ENCODE measurements at places on chromosomes 3 and 15. TPM values are rescaled to one million over a fixed set of nuclear protein-coding genes. Genes with fewer than 3 reads are reported as not detected.

Gene PARP15
- total RNA-seq: 28.6 TPM

Gene SETMAR
- 10.6 TPM for total RNA-seq

Gene SLC2A2
- total RNA-seq: not detected

- no peak for DNase-seq
- H3K27me3 ChIP-seq: no peaks in the 10 kb centered on the region
- H3K4me1 ChIP-seq: peaks cover 42% of the 10 kb centered on the region
- H3K36me3 ChIP-seq: peaks cover 15% of the 10 kb centered on the region
- H3K27ac ChIP-seq: no peak overlapping the region
- H3K4me3 ChIP-seq: no peak overlapping the region
Observed at GRCh38 chr3:155890671-155891190, 20.3 kb downstream of the GMPS start.

DNA sequence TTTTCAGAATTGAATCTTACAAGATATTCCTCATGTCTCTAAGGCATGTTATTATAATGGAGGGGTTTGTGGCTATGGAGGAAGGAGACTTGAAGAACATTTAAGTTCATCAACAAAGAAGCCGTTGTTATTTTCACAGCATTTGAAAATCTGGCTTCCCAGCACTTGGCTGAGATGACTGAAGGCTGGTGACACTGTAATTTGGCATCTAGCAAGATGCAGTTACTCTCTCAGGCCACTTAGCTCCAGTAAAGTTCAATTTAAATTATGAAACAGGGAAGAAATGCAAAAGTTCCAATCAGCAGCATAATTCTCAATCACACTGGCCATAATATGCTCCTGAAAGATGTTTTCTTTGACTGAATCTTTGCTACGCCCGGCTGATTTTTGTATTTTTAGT, 139.4 kb upstream of the NUDT16 start:
- no peaks in the 10 kb centered on the region for H3K27me3 ChIP-seq
- no peak overlapping the region for H3K27ac ChIP-seq
- no peaks in the 10 kb centered on the region for H3K36me3 ChIP-seq
- no peak overlapping the region for H3K4me3 ChIP-seq
- no peak for DNase-seq

DNA sequence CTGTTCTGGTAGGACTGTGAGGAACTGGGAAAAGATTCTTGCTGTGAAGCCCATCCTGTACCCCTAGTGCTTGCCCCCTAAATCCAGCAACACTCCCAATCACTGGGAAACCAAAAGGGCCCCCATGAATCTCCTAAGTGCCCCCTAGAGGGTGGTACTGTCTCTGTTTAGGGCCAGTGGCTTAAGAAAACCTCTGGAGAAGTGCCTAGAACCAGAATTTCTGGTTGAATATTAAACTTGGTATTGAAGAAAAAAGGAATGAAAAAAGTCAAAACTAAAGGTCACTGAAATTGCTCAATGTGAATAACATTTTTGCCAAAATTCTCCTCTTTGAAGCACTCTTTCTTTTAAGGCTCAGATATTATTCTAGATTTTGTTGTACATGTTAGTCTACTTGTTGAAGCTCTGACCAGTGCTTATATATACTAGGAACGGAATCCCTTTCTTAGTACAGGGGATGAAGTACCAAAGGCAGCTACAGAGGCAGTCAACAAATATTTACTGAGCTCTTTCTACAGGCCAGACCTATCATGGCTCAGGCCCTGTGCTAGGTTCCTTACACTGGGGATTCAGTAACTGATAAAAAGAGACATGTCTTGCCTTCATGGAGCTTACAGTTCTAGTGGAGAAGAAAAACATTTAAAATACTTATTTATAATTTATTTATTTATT, 138.8 kb downstream of the MYLK start:
- H3K4me1 ChIP-seq: no peaks in the 10 kb centered on the region
- no peak overlapping the region for H3K27ac ChIP-seq
- H3K36me3 ChIP-seq: no peaks in the 10 kb centered on the region

DNA sequence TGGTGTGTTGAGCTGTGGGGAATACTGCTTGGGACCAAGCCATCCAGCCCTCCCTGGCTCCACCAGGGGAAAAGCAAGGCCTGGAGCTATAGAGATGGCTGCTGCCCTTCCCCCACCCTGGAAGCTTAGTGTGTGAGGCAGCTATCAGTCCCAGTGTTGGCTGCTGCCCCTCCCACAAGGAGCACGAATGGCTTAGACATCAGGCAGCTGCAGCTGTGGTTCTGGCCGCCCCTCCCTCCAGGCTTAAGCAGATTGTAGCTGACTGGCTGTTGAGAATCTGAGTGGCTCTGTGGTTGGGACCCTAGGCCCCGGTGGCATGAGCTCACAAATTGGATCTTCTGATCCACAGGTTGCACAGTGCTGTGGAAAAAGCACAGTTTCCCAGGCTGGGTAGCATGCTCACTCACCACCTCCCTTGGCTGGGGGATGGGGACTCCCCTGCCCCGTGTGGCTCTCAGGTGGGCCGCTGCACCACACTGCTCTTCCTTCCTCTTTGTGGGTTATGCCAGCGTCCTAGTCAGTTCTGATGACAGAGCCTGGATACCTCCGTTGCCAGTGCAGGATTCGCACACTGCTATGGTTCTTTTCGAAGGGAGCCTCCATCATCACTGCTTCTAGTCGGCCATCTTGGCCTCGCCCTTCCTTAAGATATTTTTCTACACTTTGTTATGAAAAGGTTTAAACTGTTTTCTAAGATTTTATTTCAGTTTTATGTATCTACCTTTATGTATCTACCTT, 21.2 kb upstream of the SUCNR1 start:
- H3K36me3 ChIP-seq: no peaks in the 10 kb centered on the region
- no peaks in the 10 kb centered on the region for H3K4me1 ChIP-seq
- no peaks in the 10 kb centered on the region for H3K27me3 ChIP-seq
- no peak overlapping the region for H3K4me3 ChIP-seq

- H3K27ac ChIP-seq: no peak overlapping the region
- DNase-seq: peak; percentile 48
- no peak overlapping the region for H3K4me3 ChIP-seq
- no peaks in the 10 kb centered on the region for H3K4me1 ChIP-seq
Observed at GRCh38 chr15:74307827-74308811, 59.3 kb downstream of the CYP11A1 start.

DNA sequence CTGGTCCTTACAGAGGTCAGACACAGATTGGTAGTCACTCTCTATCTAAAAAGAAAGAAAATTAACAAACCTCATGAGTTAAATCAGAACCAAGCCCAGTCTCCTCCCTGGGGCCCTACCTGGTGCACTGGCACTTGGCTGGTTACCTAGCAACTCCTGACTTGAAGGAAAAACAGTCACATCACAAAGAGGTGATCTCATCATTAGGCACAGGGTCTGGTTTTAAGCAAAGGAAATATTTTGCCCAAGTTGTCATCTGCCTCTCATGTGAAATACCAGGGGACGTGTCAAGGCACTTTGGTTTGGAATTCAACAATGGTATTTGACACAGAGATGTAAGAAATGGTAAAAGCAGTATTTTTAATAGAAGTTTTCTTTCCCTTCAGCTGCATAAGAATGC, 47.7 kb upstream of the FMN1 start:
- no peaks in the 10 kb centered on the region for H3K36me3 ChIP-seq
- H3K4me3 ChIP-seq: peak overlapping the region; percentile 31
- H3K4me1 ChIP-seq: peaks cover 23% of the 10 kb centered on the region
- DNase-seq: peak; percentile 28

Measured in activated T-cell treated with anti-CD3 and anti-CD28 coated beads, Interleukin-2, amount 50 U/mL, for 72 hours (primary cell).